ENCODE measurements at places on chromosomes 5 and 9.

GRCh38 chr5:140673187-140673976, at the start of gene DND1:
TSS of gene DND1 (minus strand) at chr5:140673576. CDS start at chr5:140673542, 34 bp downstream.
- DNase-seq: no peak

- no peak for DNase-seq
Measured at GRCh38 chr5:158758675-158759074, 341.0 kb downstream of the EBF1 start.

DNA sequence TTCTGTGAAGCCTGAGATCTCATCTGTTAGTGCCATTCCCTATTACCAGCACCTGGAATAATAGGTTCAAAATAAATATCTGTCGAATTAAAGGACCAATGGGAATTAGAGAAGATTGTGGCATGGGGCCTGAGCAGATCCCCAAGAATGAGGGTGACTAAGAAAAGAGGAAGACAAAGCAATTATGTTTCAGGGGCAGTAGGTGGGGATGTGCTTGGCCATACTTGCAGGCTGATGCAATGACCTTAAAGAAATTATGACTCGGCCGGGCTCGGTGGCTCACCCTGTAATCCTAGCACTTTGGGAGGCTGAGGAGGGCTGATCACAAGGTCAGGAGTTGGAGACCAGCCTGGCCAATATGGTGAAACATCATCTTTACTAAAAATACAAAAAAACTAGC, 562.8 kb downstream of the PTPRD start:
- DNase-seq: no peak

- no peak for DNase-seq
Measured at GRCh38 chr5:105828821-105829220, 1841.9 kb downstream of the EFNA5 start.

DNA sequence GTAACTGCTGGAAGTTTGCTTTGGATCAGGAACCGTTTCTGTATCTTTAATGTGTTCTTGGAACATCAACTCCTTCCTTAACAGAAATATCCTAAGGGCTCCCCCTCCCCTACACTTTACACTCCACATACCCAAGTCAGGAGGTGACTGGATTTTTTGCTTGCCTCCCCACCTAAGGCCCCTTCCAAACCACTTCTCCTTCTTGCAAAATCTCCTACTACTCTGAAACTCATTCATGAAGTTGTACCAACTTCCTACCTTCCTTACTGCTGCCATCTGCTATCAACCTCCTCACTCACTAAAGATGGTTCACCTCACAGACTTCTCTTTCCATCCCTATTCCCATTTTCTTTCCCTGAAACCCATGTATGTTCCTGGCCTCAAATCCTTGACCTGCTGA, 16.1 kb downstream of the TXN start:
- no peak for DNase-seq

DNA sequence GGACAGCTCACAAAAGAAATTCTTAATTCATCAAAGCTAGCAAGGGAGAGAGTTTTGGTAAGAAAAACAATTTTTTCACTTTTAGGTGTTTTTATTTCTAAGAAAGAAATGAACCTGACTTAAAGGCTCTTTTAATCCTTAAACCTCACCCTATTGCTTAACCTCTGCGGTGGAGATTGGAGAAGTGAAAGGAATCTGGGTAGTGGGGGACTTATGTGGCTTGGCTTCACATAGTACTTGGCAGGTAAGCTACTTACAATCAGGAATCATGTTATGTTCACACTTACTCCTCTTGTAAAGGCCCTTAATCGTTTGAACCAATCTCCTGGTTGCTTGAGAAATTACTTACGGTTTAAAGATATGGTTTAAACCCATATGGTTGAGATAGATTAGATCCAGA, 104.8 kb downstream of the ISOC1 start:
- DNase-seq: no peak

DNA sequence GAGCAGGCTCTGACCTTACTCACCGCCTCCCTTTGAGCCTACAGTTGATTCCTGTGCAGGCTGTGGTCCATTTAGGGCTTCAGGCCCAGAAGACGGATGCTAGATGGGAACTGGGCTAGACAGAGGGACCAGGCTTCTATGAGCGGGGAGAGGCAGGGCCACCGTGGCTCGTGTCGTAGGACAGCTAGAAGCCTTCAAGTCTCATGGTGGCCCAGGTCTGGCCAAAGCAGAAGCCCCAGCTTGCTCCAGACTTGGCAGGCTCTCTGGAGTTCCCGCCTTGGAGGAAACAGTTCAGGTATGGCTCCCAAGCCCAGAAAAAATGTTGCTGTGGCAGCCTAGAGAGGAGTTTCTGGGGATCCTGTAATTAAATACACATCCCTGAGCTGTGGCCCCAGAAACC, 10.9 kb upstream of the NR5A1 start:
- no peak for DNase-seq

- no peak for DNase-seq
Measured at GRCh38 chr9:87319656-87320055, 178.0 kb upstream of the DAPK1 start.

GRCh38 chr9:37760416-37761161, 7.0 kb downstream of the TRMT10B start:
- DNase-seq: no peak

DNA sequence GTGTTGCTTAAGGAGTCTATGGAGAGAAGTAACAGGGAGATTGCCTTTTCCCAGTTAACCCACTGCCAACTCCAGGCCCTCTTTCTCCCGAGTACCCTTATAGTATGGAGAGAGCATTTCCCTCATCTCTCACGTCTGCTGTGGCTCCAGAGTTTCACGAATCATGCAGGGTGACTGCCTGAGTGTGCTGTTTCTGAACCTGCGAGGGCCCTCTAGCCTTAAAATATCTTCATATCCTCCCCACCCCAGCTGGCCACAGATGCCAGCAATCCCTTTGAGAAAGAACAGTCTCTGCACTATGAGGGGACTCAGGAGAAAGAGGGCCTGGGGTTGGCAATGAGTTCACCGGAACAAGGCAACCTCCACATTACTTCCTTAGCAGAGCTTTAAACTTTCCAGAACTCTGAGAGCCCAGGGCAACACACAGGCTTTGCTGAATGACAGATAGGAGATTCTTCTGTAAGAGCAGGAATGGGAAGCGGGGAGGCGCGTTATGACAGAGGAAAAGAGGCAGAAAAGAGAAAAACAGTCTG, 81.6 kb upstream of the ANKH start:
- DNase-seq: no peak

GRCh38 chr9:93177676-93178075, 6.3 kb upstream of the WNK2 start:
- DNase-seq: no peak

- no peak for DNase-seq
Measured at GRCh38 chr5:167880420-167880819, 411.0 kb upstream of the WWC1 start.

- peak; percentile 78 for DNase-seq
Measured at GRCh38 chr5:73789851-73790281, 163.9 kb downstream of the ARHGEF28 start.

DNA sequence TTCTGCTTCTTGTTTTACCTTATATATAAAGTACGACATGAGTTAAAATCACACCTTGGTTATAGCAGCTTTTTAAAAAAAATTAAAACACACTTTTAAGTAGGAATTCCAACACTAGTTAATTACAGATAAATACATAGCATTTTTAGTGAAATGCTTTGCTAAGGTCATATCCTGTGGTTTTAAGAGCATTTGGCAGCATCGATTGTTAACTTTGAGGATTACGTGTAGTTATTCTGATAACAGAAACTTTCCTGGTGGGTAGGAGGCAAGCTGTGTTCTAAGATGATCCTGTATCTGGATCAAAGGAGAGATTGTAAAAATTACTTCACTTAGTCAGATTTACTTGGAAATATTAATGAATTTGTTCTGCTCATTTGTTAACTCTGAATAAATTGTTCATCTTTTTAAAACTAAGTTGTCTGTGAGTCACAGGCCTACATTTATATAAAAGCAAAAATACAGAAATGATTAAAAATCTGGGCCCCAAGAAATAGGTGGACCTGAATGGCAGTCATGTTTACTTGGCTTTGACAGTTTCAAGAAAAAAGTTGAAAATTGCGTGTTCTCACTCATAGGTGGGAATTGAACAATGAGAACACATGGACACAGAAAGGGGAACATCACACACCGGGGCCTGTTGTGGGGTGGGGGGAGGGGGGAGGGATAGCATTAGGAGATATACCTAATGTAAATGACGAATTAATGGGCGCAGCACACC, 58.3 kb downstream of the TRIO start:
- no peak for DNase-seq

DNA sequence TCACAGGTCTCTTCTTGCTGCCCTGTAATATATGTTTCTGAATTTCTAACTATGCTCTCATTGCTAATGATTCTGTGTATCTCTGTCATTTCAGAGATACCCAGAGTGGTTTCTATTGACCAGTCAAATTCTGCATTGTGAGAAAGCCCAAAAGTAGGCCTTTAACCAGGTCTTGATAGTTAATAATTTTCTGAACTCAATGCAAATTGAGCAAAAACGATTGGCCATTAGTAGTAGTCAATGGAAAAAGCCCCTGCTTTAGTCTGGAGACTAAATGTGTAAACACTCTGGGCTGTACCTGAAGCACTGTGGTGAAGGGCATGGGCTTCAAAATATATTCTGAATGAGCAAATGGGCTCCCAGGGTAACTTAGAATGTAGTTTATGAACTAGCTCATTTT, 307.6 kb downstream of the ARL15 start:
- DNase-seq: no peak

- DNase-seq: no peak
Measured at GRCh38 chr9:118782790-118783463, 586.3 kb downstream of the BRINP1 start.

GRCh38 chr5:69415584-69415958, 655 bp downstream of the MARVELD2 start:
- no peak for DNase-seq

GRCh38 chr9:22067196-22067595, 58.1 kb upstream of the CDKN2B start:
- DNase-seq: no peak

GRCh38 chr5:95261437-95262175, 23.3 kb downstream of the MCTP1 start:
- no peak for DNase-seq

Data from foreskin melanocyte (primary cell).